ENCODE measurements at places on chromosomes 7 and 10.

DNA sequence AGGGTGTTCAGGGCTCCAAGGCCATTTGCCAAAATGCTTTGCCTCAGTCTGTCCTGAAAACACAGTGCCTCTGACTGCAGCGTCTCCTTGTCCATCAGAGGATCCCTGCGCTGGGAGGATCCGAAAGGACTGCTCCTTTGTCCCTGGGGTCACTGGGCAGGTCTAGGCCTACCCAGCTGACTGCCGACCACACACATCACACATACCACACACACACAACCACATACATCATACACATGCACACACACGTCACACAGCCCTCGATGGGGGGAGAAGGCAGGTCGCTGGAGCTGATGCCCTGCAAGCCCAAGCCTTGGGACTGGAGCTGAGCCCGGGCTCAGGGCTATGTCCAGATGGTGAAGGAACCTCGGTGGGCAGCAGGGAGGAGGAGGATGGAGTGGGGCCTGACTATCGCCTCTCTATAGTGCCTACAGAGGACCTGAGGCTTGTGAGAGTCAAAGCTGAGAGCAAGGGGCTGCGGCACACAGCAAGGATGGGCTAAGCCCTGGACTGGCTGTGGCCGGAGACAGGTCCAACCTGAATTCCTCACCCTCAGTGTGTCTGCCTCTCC lies 29.1 kb downstream of the GPRIN2 start:
- DNase-seq: no peak

- no peak for DNase-seq
Measured at GRCh38 chr7:109094-109493, 83.3 kb upstream of the FAM20C start.

DNA sequence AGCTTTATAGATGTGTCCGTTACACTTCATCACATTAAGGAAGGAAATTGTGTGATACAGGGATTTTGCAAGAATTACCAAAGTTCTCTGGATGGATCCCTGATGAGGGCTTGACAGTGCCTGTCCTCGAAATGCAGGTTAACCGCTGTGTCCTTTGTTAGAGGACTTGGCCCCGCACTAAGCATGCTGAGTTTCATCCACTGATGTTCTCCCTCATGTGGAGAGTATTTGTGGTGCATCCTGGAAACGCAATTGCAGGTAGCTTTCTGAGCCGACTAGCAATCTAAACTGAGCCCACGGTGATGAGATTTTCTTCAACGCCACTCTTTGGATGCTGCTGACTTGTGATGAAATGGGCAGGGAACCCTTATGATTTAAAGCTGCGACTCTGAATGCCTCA lies 71.9 kb upstream of the STK17A start:
- DNase-seq: no peak

DNA sequence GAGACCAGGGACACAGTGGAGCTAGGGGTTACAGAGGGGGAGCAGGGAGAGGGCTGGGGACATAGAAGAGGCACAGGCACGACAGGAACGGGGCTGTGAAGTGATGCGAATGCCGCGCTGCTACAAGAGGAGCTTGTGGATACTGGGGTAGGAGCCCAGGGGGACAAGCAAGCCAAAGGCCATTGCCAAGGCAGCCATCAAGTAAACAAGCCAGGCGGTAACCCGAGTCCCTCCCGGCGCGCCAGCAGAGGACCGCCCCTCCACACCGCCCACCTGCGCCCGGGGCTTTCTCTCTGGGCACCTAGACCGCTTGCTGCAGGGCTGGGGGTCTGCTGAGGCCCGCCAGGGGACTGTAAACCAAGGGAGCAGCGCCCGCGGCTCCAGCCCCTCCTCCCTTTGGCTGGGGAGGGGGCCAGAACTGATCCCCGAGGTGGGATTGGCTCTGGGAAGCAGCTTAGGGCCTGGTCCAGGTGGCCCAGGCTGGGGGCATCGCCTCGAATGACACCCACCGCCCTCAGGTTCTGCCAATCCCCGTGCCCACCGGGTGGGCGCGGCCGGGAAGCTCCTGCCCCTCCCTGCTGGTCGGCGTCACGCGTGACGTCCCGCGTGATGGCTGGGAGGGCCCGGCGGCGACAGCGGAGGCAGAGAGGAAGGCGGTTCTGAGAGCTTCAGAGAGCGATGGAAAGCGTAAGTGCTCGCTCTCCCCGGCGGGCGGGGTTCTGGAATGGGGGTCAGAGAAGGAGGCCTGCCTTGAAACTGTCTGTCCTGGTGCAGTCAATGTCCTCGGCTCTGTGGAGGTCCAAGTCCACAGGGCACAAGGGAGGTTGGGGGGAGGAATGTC lies 982 bp downstream of the SFXN3 start:
- DNase-seq: peak; percentile 88

GRCh38 chr10:49393757-49394156 lies 2.1 kb downstream of the DRGX start:
- DNase-seq: no peak

DNA sequence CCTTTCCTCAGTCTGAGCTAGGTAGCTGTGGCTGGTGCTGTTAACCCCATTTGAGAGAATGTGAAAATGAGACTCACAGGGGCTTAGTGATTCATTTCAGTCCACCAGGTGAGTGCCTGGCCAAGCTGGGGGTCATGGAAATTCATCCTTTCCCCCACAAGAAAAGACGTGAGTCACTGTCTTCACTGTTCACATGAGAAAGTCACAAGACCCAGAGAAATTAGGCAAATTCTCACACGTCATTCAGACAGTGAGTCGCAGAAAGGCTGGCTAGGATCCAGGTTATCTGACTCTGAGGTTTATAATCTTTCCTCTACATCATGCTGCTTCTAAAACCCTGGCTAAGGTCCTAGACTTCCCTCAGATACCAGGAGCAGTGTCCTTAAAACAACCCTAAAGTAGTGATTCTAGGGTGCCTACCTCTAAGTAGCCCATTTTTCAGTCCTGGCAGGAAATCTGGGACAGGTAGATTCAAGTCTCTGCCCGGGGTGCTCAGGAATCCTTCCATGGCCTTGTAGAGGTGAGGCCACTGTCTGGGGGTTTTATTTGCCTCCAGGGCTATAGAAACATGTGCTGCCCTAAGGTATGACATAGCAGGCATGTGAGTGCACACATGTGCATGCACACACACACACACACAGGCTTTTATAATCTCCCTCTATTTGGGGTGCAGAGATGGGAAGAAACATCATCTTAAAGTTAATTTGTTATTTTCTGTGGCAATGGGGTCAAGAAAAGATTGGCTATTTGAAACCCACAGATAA lies 427.9 kb upstream of the CELF2 start:
- no peak for DNase-seq

DNA sequence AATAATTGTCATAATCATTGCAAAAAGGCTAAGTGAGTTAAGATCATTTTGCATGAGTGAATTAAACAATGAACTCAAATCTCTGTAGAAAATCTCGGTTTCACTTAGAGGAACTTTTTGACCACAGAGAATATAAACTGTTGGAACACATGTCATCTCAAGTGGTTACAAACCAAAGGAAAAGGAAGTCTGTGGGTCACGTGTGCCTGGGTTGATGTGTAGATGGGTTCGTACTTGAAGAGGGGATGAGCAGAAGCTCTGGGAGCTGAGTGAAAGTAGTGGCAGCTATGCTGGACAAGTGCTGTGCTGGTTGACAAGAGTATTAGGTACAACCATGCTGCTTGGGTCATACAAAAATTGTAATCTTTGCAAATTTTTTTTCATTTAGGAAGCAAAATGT lies 35.0 kb downstream of the GLRX3 start:
- no peak for DNase-seq

DNA sequence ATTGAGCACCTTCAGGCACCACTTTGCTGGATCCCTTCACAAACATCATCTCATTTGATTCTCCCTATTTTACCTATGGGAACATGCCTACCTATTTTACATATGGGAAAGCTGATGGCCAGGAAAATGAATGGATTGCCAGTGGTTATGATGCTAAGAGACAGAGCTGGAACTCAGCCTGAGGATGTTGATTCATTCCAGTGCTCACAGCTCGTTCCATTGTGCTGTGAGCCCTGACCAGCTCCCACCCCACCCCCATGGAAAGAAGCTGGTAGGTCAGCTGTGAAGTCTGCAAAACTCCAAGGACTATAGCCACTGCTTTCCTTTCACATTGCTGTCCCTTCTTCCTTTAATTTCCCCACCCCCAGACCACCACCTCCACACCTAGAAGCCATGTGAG lies 9.6 kb downstream of the UBTD1 start:
- no peak for DNase-seq

- peak; percentile 12 for DNase-seq
Measured at GRCh38 chr10:505419-505818, 184.0 kb downstream of the DIP2C start.

- DNase-seq: no peak
Measured at GRCh38 chr10:70418229-70418628, 14.3 kb downstream of the EIF4EBP2 start.

GRCh38 chr7:5195157-5195556 lies 5.1 kb downstream of the WIPI2 start:
- no peak for DNase-seq

DNA sequence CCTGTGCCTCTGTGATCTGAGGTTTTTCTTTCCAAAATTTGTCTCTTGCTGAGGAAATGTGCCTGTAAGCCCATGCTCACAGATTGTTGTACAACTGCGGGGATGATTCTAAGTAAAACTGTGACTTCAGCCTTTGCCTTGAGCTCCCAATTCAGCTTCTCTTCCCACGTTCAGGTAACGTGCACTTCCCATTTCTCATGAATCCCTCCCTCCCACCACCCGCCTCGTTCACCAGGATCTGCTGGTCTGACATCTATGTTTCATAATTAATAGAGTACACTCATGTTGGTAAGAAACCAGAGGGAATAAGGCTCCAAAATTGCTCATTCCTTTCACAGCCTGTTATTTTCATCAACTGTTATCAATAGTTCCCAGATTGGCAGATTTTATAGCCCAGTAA lies 332.6 kb upstream of the TPK1 start:
- DNase-seq: no peak

GRCh38 chr7:105003275-105003674 lies 10.7 kb upstream of the KMT2E start:
- no peak for DNase-seq

- no peak for DNase-seq
Measured at GRCh38 chr10:109668154-109668665, 255.1 kb downstream of the XPNPEP1 start.

GRCh38 chr10:128519581-128519980 lies 393.4 kb upstream of the MKI67 start:
- DNase-seq: no peak

- no peak for DNase-seq
Measured at GRCh38 chr7:41403291-41403690, 299.6 kb downstream of the INHBA start.

- DNase-seq: no peak
Measured at GRCh38 chr10:102405632-102406031, 10.1 kb downstream of the NFKB2 start.

DNA sequence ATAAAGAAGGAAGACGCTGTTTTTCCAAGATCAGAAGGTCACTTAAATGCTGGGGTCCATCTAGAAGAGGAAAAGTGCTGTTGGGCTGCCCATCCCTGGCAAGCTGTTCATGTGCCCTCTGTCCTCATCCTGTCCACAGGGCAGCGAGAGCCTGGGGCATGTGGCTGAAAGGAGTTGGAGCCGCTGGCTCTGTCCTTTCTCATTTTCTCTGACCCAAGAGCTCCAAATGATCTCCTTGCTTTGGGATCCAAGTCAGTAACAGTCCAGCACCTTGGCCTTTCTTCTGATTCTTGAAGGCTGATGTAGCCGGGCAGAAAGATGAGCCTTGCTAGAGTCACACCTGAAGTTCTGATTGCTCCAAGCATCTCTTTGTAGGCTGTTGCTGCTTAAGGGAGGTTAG lies 44.4 kb downstream of the SPDYE5 start:
- no peak for DNase-seq

- DNase-seq: no peak
Measured at GRCh38 chr7:37336259-37336658, 112.4 kb downstream of the ELMO1 start.

DNA sequence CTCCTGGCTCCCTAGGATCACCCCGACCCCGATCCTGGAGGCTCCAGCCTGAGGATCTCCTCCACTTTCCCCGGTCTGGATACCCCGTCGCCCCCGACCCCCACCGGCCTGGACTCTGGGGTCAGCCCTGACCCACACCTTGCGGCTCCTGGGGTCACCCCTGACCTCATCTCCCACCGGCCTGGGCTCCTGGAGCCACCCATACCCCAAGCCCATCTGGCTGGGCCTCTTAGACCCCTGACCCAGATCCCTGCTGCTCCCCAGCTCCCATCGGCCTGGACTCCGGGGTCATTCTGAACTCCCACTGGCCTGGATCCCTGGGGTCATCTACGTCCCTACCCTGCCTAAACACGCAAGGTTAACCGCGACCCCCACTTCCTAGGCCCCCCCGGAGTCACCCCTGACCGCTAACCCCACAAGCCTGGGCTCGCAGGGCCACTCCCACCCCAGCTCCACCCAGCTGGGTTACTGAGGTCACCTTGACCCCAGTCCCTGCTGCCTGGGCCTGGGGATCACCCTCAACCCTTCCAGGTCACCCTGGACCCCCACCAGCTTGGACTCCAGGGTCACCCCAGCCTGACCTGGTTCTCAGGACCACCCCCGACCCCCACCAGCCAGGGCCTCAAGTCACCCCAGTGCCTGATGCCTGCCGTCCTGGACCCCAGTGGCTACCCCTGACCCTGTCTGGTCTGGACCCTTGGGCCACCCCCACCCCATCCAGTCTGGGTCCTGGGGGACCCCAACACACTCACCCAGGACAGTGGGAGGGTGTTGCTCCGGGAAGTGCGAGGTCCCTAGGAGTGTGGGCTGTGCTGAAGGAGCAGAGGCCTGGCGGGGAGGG lies 1.2 kb downstream of the FOXK1 start:
- DNase-seq: no peak

DNA sequence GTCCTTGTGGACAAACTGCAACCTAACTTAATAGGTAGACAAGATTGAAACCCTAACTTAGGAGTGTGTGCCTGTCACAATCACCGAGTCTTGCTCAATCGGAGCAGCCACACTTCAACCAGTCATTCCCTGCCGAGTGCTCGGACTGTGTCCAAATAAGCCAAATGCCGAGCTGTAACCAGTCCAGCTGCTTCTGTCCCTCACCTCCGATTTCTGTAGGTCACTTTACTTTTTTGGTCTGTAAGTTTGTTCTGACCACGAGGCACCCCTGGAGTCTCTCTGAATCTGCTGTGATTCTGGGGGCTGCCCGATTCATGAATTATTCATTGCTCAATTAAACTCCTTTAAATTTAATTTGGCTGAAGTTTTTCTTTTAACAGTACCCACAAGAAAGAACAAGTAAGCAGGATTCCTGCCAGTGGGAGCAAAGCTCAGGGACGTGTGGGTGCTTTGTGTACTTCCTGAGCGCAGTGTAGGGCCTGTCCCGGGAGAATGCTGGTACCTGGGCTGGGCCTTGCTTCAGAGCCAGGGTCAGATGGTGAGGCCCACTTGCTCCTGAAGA lies 140.1 kb downstream of the ACTR3B start:
- peak; percentile 60 for DNase-seq

- no peak for DNase-seq
Measured at GRCh38 chr10:7296648-7297047, 114.2 kb downstream of the SFMBT2 start.

- DNase-seq: no peak
Measured at GRCh38 chr10:619710-620109, 69.8 kb downstream of the DIP2C start.

GRCh38 chr7:22675917-22676343 lies 51.1 kb upstream of the IL6 start:
- no peak for DNase-seq

- no peak for DNase-seq
Measured at GRCh38 chr7:134059921-134060320, 67.2 kb upstream of the LRGUK start.

GRCh38 chr7:149205690-149206381 lies 10.5 kb downstream of the ZNF282 start:
- DNase-seq: no peak

Data from right hindlimb (tissue), 1 donor.